ENCODE measurements at places on chromosomes 7 and 10. TPM values are rescaled to one million over a fixed set of nuclear protein-coding genes. Genes with fewer than 3 reads are reported as not detected.

MYO3A gene
- total RNA-seq, result 0.25 TPM

BTBD16 gene
- not detected for total RNA-seq

SH2D4B gene
- not detected for total RNA-seq

AQP1 gene
- 243 TPM for total RNA-seq

CALML5 gene
- total RNA-seq, result 102 TPM

TMEM184A gene
- total RNA-seq, result 129 TPM

SYNPO2L gene
- total RNA-seq, result 0.49 TPM

DNA sequence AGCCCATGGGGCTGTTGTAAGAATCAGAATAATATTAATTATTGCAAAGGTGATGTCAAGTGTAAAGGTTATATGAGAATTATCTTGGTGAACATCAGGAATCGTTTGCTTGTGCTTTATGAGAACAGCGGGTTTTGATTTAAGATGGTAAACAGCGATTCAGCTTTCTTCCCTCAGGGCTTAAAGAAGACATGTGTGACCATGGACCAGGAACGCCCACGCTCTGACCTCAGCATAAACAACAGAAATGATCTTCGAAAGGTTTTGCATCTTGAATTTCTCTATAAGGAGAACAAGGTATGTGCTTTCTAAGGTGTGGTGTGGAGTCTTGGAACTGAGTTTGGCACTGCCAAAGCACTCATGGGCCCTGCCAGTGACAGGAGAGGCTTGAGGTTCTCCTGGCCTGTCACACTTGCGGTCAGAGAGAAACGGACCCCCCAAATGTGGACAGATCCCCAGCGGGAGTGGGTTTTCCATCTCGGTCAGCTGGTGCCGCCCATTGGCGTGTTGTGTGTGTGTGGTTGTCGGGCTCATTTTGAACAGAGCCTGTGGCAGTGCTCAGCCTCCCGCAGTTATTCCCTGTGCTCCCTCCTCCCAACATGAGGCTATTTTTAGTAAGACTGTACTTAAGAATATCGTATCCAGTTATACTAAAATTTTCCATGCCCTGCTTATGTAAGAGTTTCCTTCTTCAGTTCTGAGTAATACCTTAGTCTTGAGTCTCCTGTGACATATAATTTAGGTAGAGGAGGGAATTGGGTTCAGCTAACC is 7.2 kb downstream of the MINDY4 start:
- DNase-seq, result no peak

GRCh38 chr10:89668386-89669071 is 23.5 kb upstream of the PANK1 start:
- no peak for DNase-seq

- no peak for DNase-seq
These were observed 37.2 kb downstream of the RBM33 start for GRCh38 chr7:155681663-155682062.

DNA sequence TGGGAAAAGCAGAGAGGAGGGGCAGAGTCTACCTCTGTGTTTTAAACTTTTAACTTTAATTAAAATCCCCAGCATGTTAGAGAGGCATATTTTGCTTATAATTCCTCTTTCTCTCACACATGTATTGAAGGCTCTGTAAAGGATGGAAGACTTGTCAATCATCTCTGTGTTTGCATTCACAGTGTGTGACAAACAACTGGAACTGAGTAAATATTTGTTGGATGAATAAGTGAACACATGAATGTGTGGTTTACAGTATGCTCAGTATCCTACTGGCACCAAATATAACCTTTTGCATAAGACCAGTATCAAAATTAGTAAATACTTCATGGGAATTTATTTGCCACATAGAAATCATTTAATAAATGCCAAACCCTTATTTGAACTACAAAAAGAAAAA is 829.0 kb downstream of the GRID1 start:
- no peak for DNase-seq

DNA sequence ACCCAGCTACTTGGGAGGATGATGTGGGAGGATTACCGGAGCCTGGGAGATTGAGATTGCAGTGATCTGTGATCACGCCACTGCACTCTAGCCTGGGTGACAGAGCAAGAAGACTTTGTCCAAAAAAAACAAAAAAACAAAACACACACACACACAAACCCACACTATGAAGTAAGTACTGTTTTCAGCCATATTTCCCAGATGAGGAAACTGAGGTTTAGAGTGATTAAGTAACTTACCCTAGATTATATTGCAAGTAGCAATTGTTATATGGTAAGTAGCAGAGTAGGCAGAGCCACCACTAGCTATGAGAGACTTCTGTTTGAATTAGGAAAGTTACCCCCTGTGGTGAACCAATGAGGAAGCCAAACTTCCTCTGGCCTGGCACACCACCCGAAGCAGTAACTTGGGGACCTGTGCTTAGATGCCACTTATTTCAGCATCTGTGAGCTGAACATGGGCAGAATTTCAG is 61.9 kb downstream of the MCU start:
- DNase-seq, result no peak

DNA sequence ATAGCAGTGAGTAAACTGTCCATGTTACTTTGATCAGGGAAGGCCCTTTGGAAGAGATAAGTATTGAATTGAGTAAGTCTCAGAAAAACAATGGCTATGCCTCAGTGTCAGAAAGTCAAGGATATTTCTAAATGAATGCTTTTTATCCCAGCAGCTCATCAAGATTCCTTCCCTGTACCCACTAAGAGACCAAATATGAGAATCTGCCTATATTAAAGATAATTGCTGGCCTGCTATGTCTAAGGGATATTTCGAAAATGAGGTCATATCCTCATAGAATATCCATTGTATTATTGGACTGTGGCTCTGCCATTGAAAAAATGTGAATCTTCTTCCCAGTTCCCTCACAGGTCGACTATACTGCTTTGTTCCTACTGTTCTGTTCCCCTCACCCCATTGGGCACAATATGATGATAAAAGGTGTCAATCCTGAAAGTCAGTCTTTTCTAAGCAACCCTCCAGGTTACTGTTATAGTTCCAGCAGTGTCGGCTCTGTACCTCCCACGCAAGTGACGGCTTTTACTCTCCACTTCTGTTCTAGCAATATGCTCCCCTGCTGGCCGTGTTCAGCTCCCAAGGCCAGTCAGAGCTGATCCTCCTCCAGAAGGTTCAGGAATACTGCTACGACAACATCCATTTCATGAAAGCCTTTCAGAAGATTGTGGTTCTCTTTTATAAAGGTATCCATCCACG is 51.7 kb downstream of the BZW2 start:
- no peak for DNase-seq

DNA sequence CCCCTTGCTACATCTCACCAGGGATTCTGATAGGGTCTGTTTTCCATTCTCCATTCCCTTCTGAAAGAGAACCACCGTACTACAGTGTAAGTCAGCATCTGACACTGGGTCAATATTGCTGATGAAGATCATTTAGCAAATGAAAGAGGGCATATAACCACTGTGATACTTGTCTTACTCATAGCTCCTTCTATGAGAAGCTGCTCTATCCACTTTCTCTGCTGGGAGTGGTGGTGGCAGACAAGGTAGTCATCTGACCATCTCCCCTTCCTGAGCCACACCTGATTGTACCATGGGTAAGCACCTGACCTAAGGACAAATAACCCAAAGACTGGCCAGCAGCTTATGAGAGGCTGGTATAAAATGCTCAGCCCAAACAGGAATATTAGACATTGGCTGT is 220.4 kb downstream of the DOCK4 start:
- no peak for DNase-seq

DNA sequence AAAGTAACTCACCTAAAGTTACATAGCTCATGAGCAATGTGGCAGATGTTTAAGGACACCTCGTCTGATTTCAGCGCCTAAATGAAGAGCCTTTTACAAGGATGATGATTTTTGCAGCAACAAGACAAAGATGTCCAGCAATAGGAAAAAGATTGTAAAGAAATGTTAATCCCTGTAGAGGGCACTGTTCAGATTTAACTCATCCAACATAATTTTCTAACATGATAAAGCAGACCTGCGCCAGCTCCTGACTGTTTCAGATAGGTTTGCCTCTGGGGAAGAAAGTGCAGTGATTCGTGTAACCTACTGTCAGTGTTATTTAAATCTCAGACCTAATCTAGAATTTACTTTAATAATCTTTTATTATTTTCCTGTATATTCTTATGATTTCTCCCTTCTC is 595.2 kb downstream of the AUTS2 start:
- DNase-seq, result no peak

- no peak for DNase-seq
These were observed at the start of gene MICALL2 for GRCh38 chr7:1458683-1459511. TSS of gene MICALL2 (minus strand) at chr7:1459470. CDS start at chr7:1459326, 144 bp downstream.

- DNase-seq, result no peak
These were observed 71.4 kb downstream of the AHR start for GRCh38 chr7:17369691-17370426.

DNA sequence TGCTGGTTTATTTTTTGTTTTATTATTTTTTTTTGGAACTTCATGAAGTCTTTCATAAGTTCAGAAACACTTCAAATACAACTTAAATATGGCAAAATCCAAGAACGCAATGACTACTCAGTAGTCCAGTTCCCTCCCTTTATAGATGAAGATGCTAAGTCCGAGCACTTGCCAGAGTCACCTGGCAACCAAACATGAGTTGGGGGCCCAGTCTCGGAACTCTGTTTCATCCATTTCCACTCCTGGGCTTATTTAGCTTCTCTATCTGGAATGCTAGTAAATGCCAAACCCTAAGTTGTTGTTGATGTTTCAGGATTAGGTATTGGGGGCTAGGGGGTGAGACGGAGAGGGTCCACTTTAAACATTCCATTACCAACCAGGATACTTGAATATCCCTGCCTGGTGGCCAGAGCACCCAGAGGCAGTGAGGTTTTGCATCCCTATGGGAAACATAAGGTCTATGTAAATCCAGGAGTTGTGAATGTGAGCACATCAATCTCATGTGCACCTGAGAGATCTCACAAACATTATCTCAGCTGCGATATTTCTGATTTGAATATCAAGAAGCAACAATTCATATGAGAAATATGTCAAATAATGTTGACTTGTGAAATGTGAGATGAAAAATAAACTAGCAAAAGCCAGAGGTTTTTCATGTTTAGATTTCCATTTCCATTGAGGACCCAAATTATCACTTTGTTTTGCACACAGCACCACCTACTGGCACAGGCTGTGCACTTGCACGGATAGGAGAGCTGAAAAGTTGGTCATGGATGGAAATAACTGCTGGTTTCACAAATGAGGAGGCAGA is 129.3 kb downstream of the PKD1L1 start:
- DNase-seq, result no peak

GRCh38 chr10:27464993-27465392 is 39.1 kb upstream of the RAB18 start:
- no peak for DNase-seq

GRCh38 chr10:123995461-123996131 is 97.8 kb downstream of the CHST15 start:
- DNase-seq, result peak; percentile 87

GRCh38 chr10:111996103-111996502 is 187.5 kb downstream of the GPAM start:
- no peak for DNase-seq

Measured in vagina (tissue), 2 donors.